ENCODE measurements at places on chromosomes 5 and 9. TPM values are rescaled to one million over a fixed set of nuclear protein-coding genes. Genes with fewer than 3 reads are reported as not detected.

GRCh38 chr5:55521881-55522280, 12.9 kb downstream of the PLPP1 start:
- no peak overlapping the region for H3K27ac ChIP-seq
- DNase-seq, result no peak
- no peaks in the 10 kb centered on the region for H3K36me3 ChIP-seq

DNA sequence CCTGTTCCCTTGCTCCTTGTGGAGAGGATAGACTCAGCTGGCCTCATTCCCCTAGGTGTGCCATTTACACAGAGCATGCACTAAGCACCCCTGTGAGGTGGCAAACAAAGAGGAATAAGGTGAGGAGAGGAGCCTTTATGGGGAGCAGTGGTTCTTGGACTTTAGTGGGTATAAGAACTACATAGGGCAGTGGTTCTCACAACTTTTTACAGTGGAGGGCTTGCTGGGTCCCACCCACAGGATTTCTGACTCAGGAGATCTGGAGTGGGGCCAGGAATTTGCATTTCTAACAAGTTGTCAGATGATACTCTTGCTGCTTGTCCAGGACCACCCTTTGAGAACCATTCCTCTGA, 42.0 kb downstream of the CSF1R start:
- H3K36me3 ChIP-seq, result peaks cover 98% of the 10 kb centered on the region
- no peak overlapping the region for H3K27ac ChIP-seq
- no peak overlapping the region for H3K4me3 ChIP-seq
- no peak for DNase-seq

DNA sequence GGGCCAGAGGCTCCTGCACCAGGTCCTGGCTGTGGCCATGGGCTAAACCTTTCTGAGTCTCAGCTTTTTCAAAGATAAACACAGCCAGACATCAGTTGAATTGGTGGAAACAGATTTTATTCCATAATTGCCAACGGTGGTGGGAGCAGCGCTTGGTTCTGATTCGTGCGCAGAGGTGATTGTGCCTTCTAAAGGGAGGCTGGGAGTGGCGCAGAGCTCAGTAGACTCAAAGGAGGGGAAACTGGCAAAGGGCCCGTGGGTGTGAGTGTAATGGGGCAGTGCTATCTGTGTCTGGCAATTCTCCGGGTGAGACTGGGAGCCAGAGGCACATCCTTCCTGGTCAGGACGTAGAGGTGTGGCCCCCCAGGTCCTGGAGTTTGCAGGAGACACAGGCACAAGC, 169.4 kb upstream of the PPP1R26 start:
- H3K27me3 ChIP-seq, result no peaks in the 10 kb centered on the region
- DNase-seq, result no peak
- H3K4me3 ChIP-seq, result no peak overlapping the region
- H3K4me1 ChIP-seq, result no peaks in the 10 kb centered on the region
- no peaks in the 10 kb centered on the region for H3K36me3 ChIP-seq

GRCh38 chr5:120229036-120229435, 235.1 kb upstream of the PRR16 start:
- no peaks in the 10 kb centered on the region for H3K27me3 ChIP-seq
- no peak overlapping the region for H3K27ac ChIP-seq

- H3K4me3 ChIP-seq, result no peak overlapping the region
- H3K4me1 ChIP-seq, result no peaks in the 10 kb centered on the region
- H3K36me3 ChIP-seq, result peaks cover 45% of the 10 kb centered on the region
- H3K27me3 ChIP-seq, result no peaks in the 10 kb centered on the region
Measured at GRCh38 chr9:37503736-37504135, 18.0 kb downstream of the POLR1E start.

DNA sequence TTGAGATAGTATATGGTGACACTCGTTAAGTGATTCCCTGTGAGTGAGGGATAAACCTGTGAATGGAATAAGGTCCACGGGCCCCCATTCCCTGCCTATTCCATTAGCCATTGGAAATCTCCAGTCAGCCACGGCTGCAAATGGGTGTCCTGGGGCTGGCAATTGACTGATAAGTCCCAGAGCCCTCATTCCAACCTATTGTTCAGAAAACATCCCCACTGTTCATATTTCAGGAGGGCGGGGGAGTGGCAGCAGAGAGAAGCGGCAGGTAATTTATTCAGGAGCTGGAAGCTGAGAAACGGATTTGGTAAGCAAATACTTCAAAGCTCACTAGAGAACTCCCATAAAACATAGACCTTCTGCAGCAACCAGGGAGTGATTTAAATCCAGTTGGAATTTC, 42.0 kb downstream of the TMEM174 start:
- H3K4me3 ChIP-seq, result no peak overlapping the region
- peaks cover 95% of the 10 kb centered on the region for H3K27me3 ChIP-seq
- no peaks in the 10 kb centered on the region for H3K36me3 ChIP-seq
- DNase-seq, result no peak
- H3K27ac ChIP-seq, result no peak overlapping the region

GRCh38 chr9:98045234-98046179, 11.0 kb upstream of the NANS start:
- no peaks in the 10 kb centered on the region for H3K4me1 ChIP-seq
- DNase-seq, result no peak
- H3K27me3 ChIP-seq, result peaks cover 10% of the 10 kb centered on the region
- H3K27ac ChIP-seq, result no peak overlapping the region

GRCh38 chr5:157908459-157908858, 49.5 kb upstream of the CLINT1 start:
- H3K27me3 ChIP-seq, result no peaks in the 10 kb centered on the region
- no peak overlapping the region for H3K4me3 ChIP-seq
- no peak for DNase-seq
- no peaks in the 10 kb centered on the region for H3K36me3 ChIP-seq
- H3K27ac ChIP-seq, result no peak overlapping the region

DNA sequence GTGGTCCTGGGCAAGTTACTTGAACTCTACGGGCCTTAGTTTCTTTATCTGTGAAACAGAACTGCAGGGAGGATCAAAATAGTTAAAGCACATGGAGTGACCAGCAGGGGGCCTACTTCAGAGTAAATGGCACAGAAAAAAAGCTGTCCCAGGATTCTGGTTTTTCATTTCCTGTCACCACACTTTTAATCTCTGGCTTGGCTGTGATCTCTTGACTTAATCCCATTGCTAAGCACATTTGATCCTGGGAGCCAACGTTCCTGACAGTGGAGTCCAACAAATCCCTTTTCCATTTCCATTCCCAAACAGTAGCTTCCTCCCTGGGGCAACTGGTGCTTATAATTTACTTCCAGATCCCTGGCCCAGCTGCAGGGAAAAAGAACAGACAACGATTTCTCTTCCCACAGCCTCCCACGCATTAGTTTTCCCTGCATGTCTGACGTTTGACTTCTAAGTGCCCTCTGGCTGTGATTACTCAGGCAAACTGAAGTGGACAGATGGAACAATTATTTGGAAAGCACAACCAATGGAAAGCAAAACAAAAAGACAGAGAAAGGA, 136.5 kb upstream of the STK32A start:
- no peak overlapping the region for H3K27ac ChIP-seq
- H3K27me3 ChIP-seq, result no peaks in the 10 kb centered on the region
- H3K4me1 ChIP-seq, result peaks cover 6% of the 10 kb centered on the region

DNA sequence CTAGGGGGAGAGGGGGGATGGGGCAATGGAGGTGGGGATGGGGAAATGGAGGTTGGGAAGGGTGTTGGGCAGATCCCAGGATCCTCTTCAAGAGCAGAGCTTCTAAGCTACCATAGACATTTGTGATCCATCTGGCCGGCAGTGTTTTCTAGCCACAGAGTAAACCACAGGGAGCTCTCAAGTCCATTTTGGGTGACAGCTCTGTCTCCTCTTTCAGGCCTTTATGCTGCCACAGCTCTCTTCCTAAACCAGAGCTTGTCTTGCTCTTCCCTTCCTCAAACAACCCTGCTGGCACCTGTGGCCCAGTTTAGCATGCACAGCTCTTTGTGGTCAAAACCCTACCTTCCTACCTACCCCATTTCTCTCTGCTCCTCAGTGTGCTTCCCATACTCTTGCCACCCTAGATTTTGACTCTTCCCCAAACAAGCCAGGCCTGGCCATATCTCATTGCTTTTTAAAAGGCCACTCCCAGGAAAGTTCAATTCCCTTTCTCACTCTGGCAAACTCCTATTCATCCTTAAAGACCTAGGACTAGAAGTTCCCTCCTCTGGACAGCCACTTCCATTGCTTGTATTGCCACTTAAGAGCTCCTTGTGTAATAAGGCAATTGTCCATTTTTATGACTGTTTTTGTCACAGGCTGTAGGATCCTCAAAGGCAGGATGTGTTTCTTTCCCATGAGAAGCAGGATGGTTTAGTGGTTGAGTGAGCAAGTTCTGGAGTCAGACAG, 84.3 kb upstream of the PANK3 start:
- H3K4me1 ChIP-seq, result no peaks in the 10 kb centered on the region
- no peaks in the 10 kb centered on the region for H3K36me3 ChIP-seq
- no peak for DNase-seq
- no peak overlapping the region for H3K4me3 ChIP-seq

- peaks cover 45% of the 10 kb centered on the region for H3K4me1 ChIP-seq
- DNase-seq, result no peak
- H3K4me3 ChIP-seq, result no peak overlapping the region
- H3K27ac ChIP-seq, result no peak overlapping the region
- no peaks in the 10 kb centered on the region for H3K27me3 ChIP-seq
Measured at GRCh38 chr9:77829420-77829819, 181.3 kb upstream of the GNA14 start.

- no peaks in the 10 kb centered on the region for H3K4me1 ChIP-seq
- no peak overlapping the region for H3K27ac ChIP-seq
- H3K36me3 ChIP-seq, result peaks cover 39% of the 10 kb centered on the region
- DNase-seq, result no peak
Measured at GRCh38 chr9:108963459-108964143, 29.4 kb downstream of the ABITRAM start.

DNA sequence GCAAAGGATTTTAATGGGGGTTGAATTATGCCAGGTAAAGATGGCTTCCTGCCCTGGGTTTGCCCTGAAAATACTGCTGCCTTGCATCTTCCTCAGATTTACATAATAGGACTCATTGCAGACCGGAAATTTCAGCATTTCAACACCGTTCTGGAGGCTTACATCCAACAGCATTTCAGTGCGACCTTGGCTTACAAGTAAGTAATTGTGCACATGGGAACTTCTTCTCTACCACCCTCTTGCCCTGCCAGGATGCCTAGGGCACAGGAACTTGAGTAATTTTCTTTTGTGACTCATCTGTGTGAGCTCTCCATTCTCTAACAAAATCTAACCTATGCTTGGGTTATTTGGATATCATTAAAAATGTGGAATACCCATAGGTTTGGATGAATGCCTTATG, 80.2 kb downstream of the DOCK2 start:
- no peak for DNase-seq
- no peaks in the 10 kb centered on the region for H3K4me1 ChIP-seq
- no peaks in the 10 kb centered on the region for H3K27me3 ChIP-seq
- no peaks in the 10 kb centered on the region for H3K36me3 ChIP-seq
- H3K27ac ChIP-seq, result no peak overlapping the region

DNA sequence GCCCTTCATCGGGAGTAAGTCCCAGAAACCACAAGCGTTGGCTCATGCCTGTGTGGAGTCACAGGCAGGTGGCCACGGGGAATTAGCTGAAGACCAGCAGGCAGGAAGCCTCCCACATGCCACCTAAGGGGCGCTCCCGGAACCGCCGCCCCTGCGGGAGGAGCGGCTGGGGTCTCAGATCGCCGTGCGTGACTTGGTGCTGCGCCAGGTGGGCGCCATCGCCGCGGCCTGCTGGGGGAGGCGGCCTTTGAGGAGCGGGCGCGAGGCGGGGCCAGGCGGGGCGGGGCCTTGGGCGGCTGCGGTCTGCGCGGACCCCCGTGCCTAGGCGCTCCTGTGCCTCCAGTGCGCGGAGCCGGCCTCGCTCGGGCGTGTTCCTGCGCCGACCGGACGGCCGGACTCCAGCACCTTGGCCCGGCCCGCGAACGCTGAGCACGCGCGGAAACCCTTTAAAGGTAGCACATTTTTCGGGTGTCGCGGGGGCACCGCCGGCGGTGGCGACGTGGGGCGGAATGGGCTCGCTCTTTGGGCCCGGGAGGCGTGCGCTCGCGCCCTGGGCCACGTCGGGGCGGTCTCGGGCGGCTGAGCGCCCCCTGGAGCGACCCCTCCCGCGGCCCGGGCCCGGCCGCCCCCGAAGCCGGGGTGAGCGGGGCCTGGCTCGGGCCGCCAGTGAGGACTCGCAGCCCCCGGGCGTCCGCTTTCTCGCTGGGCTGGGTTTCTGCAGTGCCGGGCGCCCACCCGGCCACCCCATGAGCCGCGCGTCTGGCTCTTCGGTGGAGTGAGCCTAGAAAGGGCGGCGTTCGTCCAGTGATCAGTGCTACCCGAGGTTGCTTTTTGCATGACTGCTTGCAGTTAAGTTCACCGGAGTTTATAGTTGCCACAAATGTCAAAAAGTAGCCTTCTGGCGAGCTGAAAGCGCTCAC, 24.5 kb downstream of the LECT2 start:
- no peak overlapping the region for H3K27ac ChIP-seq
- peaks cover 13% of the 10 kb centered on the region for H3K4me1 ChIP-seq
- no peak for DNase-seq
- peak overlapping the region; percentile 50 for H3K4me3 ChIP-seq
- H3K36me3 ChIP-seq, result no peaks in the 10 kb centered on the region
- peaks cover 26% of the 10 kb centered on the region for H3K27me3 ChIP-seq

DNA sequence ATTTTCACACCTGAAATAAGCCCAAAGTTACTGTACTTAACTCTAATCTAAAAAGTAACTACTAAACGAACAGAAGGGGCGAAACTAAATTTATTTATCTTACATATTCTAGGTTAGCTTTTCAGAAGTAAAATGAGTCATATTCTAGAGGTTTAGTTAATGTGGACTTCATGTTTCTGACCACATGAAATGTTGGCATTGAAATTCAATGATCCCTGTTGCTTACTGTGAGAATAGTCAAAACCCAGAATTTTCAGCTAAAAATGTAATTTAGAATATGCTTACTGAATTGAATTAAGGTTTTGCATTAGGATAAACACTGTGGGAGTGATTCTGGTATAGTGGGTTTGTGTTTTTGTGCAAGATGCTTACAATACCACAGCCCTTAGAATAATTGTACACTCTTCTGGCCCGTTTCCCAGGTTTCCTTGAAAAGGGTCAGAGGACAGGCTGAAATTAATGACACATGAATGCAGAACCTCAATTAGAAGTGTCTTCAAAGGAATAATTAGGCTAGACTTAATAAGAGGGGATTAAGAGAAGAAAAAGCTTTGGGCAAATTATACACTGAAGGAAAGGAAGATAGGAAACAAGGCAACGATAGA, 1.4 kb upstream of the SNX18 start:
- H3K27me3 ChIP-seq, result no peaks in the 10 kb centered on the region
- no peak for DNase-seq
- no peak overlapping the region for H3K4me3 ChIP-seq
- H3K27ac ChIP-seq, result no peak overlapping the region
- no peaks in the 10 kb centered on the region for H3K36me3 ChIP-seq

The MZB1 gene
- total RNA-seq, result not detected

The TAL2 gene
- total RNA-seq, result not detected

The ENG gene
- 44.3 TPM for total RNA-seq

The NXNL2 gene
- total RNA-seq, result not detected

The GFI1B gene
- total RNA-seq, result not detected

The TEX53 gene
- not detected for total RNA-seq

The MARVELD2 gene
- total RNA-seq, result 10.7 TPM

The ZFP37 gene
- total RNA-seq, result 3.5 TPM

The SLC22A5 gene
- 41.7 TPM for total RNA-seq

The NFIL3 gene
- 15.2 TPM for total RNA-seq

The DDX4 gene
- total RNA-seq, result not detected

Data from stomach (tissue), 19 donors.